ENCODE measurements at places on chromosomes 1 and 21.

DNA sequence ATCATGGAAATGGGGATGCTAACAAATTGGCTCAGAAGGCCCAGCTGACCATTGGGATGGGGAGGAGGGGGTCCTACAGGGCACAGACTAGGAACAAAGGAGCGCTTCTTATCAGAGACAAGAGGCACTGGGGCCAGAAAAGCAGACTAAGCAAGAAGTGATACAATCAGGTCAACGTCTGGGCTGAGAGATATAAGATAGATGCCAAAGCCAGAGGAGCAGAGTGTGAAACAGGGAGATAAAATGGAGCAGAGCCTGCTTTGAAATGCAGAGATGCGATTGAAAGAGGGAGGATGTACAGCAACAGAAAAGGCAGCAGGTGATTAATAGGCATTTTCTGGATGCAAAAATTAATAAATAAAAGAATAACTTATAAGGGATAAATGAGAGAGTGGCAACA lies 127.5 kb upstream of the SAMSN1 start:
- DNase-seq, result no peak

DNA sequence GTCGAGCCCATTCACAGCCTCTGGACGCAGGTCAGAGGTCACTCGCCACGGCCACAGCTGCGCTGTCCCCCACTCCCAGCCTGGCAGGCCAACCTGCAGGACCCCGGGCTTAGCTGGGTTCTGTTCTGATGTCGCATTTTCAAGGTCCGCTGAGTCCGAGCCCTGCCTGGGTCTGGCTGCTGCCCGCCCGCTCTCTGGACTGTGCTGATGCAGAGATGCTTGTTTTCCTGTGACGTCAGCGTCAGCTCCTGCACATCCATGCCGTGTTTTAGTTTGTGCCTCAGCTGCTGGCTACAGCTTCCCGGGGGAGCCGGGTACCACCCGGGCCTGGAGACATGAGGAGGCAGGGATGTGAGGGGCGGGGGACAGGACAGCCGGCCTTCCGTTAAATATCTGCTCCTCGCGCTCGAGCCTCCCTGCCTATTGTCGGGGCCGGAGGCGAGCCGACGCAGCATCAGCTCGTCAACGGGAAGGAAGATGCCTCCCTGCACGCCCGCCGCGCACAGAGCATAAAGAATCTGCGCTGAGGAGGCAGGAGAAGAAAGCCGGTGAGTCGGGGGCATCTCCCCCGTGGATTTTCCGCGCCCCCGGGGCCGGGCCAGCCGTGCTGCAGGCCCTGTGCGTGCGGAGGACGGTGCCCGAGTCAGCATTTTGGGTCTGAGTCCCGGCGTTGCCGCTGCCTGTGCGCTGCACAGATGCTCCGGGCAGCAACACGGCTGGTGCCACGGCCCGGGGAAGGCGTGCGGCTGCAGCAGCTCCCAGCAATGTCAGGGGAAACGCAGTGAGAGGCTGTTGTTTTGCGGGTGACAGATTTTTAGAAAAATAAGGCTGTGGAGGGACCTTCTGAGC lies 23.4 kb downstream of the PRKCZ start:
- DNase-seq, result no peak

DNA sequence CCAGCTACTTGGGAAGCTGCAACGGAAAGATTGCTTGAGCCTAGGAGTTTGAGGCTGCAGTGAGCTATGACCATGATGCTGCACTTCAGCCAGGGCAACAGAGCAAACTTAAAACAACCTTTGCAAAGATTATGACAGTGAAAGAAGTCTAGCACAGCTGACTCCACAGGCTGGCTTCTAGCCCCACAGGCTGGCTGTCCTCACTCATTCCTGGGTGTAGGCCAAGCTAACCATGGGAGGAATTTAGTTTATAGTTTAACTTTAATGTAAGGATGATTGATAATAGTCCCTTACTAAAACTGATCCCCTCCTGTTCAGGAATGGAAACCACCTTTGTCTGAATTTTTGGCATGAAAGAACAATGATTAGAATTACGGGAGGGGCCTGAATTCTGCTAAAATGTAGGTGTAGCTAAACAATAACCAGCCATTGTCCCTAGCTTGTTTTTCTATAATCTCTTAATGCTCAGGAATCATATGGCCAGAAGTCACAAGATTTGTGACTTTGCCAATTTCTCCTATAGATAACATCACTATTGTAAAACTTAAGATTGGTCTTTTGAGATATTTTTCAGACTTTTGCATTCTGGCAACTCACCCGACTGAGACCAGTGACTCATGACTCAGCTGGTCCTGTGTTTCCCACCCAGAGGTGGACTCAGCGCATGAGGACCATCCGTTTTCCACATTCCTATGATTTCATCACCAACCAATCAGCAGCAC lies 28.1 kb upstream of the SGIP1 start:
- no peak for DNase-seq

- no peak for DNase-seq
Measured at GRCh38 chr1:212873518-212873917, 15.4 kb downstream of the FLVCR1 start.

- DNase-seq, result no peak
Measured at GRCh38 chr1:54345116-54345515, 61.1 kb downstream of the SSBP3 start.

GRCh38 chr1:204126386-204126785 lies 25.5 kb downstream of the ETNK2 start:
- no peak for DNase-seq

DNA sequence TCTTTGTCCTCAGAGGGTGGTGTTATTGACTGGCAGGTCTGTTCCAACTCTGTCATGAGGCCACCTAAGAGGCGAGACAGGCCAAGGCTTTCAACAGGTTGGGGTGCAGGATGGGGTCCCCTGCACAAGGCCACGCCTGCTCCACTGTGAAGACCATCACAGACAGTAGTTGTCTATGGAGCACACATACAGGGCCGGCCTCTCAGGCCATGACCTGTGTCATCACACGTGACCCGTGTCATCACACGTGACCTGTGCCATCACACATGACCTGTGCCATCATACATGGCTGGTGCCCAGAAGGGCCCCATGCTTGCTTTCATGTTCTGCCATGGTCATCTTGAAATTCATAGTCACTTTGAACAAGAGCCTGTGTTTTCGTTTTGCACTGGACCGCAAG lies 91.9 kb downstream of the ARHGEF10L start:
- DNase-seq, result no peak

DNA sequence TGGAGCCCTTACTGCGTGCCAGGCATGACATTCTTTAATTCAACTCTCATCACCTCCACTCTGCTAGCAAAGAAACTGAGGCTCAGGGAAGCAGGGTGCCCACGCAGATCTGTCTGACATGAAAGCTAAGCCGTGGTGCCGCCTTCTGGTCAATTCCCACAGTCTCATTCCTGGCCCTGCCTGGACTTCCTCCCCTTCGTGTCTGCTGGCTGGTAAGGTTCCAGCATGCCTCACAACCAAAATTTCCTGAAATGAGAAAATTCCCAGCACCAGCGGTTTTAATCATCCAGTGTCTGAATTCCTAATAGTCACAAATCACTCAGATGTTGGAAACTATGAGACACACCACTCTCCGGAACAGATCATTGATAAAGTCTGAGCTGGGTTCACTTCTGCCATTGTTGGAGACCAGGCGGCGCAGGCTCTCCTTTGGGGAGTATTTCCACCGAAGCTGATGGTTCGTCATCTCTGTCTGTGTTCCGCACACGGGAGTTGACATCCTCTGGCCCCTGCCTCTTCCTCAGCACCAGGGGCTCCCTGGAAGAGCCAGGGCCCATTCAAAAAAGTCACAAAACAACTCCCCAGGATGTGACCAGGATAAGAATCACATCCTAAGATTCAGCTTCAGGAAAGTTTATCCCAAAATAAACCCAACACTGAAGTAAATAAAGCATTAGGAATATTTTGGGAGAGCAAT lies 167.7 kb downstream of the PLPP3 start:
- no peak for DNase-seq

DNA sequence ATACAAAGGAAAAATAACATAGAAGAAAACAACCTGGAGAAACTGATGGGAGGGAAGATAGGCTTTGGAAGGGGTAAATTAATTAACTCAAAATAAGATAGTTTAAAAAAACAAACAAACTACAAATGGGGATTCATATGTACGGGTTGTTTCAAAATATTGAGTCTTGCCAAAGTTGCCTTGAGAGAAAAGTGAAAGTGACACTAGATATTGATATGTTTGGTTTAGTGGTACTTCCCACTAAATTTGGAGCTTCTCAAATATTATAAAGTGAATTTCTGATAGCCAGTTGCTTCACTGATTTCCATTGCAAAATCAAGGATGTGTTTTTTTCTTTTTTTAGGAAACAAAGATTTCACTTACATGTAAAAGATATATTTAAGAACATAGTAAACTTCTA lies 149.5 kb upstream of the RUNX1 start:
- DNase-seq, result no peak

DNA sequence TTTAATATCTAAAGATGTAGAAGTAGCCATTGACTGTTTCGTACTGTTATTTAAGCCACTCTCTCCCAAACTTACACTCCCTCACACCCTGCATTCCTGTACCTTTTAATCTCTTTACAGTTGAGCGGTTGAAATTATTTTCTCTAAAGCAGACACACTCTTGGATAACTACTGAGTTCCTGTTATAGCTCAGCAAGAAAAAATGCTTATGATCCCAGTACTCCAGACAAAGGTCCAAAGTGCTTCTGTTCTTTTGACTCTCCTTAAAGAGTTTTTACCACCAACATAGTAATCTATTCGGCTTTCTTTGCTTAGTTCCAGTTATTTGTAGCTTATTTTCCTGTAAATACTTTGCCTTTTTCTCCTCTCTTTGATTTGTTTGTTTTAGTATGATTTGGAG lies 100.1 kb downstream of the ATF6 start:
- no peak for DNase-seq

- no peak for DNase-seq
Measured at GRCh38 chr1:103266036-103266435, 157.7 kb upstream of the COL11A1 start.

- no peak for DNase-seq
Measured at GRCh38 chr1:12516741-12517140, 101.3 kb downstream of the DHRS3 start.

DNA sequence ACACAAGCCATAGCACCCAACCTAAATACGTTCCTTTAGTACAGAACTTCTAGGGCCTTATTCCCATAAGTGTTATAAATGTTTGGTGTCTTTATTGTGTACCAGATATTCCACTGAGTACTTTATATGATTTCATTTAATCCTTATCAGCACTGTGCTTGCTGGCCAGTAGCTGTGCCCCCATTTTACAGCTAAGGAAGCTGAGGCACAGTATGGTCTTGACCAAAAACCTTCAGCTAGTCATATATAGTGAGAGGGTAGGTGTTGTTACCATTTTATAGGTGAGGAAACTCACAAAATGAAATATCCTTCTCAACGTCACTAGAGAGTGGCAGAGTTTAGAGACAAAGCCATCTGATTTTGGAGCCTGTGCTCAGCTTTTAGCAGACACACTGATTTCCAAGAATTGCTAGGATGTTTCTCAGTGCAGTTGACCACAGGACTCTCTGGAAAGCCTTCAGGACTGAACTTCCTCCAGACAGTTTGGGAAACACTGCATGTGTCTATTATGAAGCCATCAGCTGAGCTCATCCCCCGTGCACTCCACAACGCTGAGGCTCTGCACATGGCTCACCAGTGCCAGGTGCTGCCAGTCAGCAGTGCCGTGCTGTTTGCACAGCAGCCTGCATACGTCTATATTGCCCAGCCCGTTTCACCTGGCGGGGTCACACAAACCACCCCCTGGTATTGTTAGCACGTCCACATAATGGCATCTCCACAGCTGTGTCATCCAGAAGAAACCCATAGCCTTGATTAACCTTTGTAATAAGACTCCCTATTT lies 15.4 kb downstream of the NPPA start:
- no peak for DNase-seq

DNA sequence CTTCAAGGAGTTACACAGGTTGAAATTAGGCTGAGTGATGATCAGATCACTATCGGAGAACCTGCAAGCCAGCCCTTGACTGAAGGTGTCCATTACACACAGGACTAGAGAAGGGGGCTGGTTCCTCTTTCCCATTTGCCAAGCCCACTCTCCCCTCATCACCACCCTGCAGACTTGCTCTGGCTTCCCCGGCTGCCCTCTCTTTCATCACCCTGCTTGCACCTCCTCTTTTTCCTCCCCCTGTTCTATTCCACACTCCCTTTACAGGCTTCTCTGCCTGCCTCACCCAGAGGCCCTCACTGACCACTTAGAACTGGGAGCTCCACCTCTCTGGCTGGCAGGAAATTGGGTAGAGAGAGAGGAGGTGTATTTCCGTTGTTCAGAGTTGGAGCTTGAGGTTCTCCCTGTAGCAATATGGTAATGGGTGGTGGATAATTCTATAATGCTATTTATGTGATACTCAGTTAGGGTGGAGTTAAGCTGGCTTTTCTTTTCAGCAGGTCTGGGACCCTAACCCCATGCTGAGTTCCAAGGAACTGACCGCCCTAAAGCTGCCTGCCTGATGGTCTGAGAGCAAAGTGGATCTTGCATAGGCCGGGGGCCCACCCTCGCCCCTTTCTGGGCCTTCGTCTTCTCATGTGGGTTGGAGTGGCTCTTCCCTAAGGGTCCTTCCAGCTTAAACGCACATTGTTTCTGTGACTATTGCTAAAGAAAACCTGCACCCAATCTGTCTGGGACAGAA lies 111.8 kb upstream of the ADAR start:
- DNase-seq, result no peak

DNA sequence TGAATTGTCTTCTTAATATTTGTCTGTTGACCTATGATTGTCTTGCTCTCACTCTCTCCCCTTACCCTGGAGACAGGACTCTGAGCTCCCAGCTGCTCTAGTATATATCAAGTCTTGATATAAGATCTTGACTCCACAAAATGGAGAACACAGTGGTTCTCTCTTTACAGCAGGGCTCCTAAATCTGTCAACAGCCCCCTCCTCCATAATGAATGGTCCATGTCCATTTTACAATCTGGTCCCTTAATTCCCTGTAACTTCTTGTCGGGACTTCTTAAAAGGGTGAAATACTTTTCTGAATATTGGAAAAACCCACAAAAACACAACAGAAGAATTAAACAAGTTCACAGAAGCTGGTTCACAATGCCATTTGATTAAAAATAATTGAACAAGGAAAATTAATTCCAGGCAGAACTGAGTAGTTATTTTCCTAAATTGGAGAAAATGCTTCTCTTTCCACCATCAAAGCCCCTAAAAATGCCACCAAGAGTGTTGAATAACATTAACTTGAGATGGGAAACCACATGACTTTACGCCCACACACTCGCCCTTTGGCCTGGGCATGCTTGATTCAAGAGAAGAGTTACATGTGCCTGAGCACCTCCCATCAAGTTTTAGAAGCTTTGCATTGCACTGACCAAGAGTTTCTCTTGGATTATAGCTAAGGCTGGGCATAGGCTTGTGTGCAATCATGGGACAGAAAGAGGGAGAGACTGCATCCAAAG lies 109.8 kb downstream of the TOMM20 start:
- DNase-seq, result no peak

DNA sequence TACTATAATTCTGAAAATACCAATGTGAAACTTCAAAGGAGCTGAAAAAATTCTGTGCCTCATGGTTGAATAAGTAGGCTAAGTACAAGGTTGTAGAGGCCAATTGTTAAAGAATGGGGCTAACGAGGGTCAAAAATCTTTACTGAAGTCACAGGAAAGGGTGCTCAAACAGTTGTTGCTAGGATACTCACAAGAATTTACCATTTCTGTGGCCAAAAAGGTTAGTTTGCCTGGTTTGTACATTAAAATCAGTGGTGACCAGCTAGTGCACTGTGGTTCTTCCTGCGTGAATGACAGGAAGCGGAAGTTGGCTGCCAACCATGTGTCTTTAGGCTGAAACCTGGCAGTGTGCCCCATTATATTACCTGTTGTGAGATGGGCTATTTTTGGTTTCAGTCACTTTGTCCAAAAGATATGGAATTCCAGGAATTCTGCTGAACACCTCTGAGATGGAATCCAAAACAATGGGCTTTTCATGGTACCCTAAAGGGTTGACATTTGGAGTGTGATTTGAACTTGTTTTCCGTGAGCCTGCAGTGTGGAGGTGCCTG lies 13.5 kb downstream of the MAP3K21 start:
- DNase-seq, result no peak
